T1000 (cell line): ENCODE measurements at places on chromosomes 4 and X.

DNA sequence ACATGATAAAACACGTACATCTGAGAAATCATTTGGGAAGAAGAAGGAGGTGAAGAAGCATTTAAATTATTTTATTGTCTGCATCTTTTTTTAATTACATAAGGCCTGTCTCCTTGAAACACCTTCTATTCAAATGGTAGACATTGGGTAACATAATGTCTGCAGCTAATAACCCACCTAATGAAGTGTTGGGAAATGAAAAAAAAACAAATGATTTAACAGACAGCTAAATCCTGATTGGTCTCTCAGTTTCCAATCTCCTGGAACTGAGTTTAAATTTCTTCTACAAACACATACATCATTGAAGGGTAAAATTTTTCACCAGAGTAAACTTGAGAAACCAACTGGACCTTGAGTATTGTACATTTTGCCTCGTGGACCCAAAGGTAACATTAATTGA, at the start of gene AMTN:
TSS of gene AMTN (plus strand) at position 301 of the 400 bp plus-strand sequence. CDS start 209 bp downstream, outside the sequence.
- DNase-seq = no peak

GRCh38 chr4:52979020-52979419, 116.9 kb downstream of the RASL11B start:
- DNase-seq = no peak

DNA sequence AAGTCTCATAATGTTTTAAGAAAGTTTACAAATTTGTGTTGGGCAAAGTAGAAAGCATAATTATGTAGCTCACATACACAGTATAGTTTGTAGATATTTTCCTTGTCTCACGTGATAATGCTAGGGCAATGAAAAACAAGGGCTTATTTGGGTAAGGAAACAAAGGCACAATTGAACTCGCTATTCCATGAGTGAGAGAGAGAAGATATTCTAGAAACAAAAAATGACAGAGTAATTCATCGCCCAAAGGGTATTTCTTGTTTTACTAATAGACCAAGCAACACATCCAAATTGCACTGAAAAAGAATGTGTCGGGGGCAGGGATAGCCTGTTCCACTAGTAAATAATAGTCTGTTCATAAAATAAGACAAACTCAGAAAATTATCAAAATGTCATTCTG, 3.6 kb upstream of the ASB11 start:
- no peak for DNase-seq

GRCh38 chr4:86451560-86452330, 91.9 kb upstream of the MAPK10 start:
- DNase-seq = no peak

GRCh38 chrX:154430916-154431315, 2.4 kb downstream of the ATP6AP1 start:
- DNase-seq = no peak

- DNase-seq = peak; percentile 32
Observed at GRCh38 chr4:7973545-7973981, 33.9 kb upstream of the AFAP1 start.

DNA sequence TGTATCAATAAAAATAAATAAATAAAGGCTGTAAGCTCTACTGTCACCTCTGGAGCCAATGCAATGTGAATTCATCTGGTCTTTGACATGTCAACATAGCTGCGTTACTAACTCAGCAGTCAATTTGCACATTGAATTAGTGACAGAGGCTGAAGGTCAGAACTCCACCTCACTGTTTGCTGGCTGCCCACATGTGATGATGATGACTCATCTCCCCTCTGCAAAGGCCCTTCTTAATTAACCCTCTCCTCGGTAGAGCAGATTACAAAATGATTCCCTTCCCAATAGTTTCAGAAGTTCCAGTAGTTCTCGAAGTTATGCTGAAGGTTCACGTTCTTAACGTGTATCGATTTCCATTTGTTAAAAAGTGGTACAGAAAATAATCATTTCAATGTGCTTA, 1626.0 kb upstream of the TENM3 start:
- no peak for DNase-seq

DNA sequence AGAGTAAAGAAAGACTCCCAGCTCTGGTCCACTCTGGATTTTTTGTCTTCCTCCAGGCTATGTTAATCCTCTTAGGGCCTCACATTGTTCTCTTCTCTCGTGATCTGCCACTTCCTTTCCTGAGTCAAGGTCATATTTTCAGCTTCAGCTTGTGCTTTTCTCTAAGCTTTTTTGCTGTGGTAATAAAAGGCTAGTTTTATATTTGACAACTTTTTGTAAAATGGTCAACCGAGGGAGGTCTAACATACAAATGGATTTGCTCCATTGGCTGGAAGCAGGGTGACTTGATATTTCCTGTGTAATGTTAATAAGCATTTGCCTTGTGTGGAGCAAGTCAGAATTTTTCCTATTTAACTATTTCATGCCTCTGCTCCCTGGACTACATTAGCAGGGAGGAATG, 239.7 kb downstream of the RAB28 start:
- no peak for DNase-seq

DNA sequence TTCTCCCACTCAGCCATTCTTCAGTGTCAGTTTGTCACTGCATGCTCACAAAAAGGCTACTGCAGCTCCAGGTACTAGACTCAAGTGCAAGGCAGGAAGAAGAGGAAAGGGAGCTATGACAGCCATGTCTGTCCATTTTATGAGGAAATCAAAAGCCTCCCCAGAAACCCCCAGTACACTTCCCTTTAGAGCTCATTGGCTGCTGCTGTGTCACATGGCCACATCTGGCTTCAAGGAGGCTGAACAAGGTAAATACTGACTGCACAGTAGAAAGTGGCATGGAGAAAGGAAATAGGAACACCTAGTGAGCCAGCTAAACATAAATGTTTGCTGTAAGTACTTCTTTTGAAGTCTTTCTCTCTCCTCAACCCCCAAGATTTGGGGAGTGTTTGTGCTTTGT, 67.2 kb upstream of the FRAS1 start:
- DNase-seq = no peak

DNA sequence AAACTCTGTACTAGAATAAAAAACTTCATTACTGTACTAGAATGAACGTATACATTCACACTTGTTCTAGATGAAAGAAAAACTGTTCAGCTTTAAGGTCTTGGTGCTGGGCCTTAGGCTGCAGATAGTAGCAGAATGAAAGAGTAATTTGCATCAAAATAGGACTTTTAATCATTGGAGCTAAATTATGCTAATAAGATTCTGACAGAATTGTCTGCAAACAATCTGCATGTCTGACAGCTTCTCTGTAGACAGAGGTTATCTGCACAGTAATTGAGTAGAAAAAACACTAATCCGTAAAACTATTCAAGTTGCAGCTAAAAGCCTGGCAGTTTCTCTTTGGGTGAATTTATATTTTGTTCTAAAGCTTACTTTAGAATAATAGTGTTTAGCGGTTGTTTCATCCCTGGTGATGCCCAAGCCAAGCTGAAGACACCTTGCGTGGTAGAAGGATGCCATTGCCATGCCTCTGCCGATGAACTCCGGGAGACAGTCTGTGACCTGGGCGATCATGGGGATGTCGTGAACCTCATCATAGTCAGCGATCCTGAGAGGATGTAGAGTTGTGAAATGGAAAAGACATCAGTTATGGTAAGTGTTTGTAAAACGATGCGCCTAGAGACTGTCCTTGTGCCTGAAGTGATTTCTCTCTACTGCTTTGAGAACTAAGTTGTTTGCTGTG, 25.3 kb downstream of the LRP2BP start:
- no peak for DNase-seq

DNA sequence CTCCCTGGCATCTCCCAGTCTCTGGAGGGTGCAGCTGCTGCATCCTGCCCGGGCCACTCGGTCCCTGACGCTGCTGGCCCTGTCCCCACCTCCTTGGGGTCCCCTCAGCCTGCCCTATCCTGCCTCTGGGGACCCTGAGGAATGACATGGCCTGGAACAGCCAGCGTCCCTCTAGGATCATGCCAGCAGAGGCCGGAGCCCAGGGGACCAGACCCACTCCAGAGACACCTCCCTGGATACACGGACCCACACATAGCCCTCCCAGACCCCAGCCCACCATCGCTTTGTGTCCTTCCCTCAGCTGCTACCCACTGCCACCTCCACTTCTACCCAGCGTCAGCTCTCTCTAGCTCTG, 35.5 kb downstream of the CPLX1 start:
- DNase-seq = no peak

GRCh38 chrX:131216828-131217227, 72.3 kb downstream of the IGSF1 start:
- DNase-seq = no peak

DNA sequence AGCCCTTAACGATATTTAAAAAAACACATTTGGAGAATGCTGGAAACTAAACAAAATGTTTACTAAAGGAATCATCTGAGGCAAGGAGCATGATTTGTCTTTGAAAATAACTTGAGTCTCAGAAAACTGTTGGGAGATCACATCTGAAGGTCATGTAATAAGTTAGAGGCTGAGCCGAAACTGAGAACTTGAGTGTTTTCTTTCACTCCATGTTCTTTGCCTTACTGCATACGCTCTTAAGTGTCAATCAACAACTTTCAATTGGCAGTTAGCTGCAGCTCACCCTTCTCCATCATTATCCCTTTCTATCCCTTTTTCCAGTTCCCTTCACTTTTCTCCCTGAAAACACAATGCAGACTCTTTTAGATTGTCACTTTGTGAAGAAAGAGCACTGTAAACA, 216.2 kb downstream of the ADGRA3 start:
- no peak for DNase-seq

DNA sequence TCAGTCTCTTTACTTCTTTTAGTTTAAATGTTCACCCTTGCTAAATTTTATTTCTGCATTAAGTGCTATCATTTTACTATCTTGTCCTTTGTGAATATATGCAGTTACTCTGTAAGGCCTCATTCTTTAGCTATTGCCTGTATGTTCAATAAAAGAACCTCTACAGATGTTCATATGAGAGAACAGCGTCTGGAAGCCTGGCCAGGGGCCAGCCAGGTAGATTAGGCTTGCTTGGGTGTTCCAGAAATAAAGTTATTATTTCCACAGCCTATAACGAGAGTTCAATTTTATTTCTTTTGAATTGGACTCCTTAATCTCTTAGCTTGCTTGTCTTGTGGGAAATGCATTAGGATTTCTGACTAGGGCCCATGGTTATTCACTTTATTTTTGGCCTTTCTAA, 214.5 kb downstream of the TLL1 start:
- DNase-seq = no peak

DNA sequence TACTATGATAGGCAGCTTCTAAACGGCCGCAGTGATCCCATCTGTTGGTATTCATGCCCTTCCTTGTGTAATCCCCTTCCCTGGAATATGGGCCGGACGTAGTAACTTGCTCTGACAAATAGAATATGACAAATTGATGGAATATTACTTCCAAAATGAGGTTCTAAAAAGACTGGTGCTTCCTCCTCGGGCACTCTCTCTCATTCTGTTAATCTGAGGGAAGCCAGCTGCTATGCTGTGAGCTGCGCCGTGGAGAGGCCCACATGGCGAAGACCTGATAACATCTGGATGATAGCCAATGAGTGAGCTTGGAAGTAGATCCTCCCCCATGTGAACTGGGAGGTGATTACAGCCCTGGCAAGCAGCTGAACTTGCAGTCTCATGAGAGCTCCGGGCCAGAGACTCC, 27.2 kb upstream of the SLC25A4 start:
- no peak for DNase-seq

- no peak for DNase-seq
Observed at GRCh38 chr4:56102601-56103000, 153.9 kb downstream of the CEP135 start.

GRCh38 chr4:10893395-10893794, 208.8 kb upstream of the CLNK start:
- DNase-seq = no peak

DNA sequence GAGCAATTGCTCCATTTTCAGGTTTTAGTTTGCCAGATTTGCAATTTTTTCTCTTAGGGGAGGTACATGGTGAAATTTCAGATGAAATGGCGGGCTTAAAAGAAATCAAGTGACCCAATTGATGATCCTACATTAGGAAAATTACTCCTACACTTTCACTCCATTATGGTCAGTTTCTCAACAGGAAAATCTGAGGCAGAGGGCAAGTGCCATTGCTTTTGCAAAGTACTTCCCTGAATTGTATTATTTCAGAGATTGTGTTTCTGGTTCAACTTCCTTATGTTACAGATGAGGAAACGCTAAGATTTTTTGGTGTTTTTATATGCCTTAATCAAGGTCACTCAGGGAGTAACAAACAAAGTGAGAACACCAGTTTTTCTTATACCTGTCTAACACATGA, 302.2 kb downstream of the ARAP2 start:
- DNase-seq = no peak

- DNase-seq = peak; percentile 1
Observed at GRCh38 chr4:182917182-182918043, at the start of gene DCTD. TSS of gene DCTD (minus strand) at chr4:182917386. CDS start at chr4:182915568, 1,818 bp downstream.

DNA sequence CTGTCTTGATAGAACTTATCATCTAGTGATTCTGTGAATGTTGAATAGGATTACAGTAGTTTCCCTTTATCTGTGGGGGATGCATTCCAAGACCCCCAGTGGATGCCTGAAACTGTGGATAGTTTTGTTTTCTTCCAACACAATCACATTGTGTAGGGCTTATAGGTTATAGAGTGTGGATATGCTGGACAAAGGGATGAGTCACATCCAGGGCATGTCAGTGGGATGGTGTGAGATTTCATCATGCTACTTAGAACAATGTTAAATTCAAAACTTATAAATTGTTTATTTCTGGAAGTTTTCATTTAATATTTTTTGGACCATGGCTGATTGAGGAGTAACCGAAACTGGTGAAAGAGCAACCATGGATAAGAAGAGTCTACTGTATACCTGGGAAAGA, 432.3 kb upstream of the ATOH1 start:
- DNase-seq = no peak

DNA sequence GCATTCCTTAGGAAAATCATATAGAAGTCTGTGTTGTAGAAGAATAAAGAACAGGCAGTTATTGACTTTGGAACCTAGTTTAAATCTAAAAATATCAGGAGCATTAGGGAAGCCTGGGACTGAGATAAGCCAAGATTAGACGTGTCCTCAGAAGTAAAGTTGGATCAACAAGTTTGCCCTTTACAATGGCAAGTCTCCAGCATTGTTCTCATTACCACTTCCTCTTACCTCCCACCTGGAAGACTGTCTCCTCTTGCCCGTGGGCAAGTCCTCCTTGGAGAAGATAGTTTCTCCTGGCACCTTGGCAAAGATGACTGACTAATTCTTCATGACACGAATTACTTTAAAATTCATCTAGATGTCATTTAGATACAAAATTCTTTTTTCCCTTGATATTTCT, 37.8 kb downstream of the CNKSR2 start:
- DNase-seq = no peak

- DNase-seq = no peak
Observed at GRCh38 chrX:50801135-50801534, 12.9 kb downstream of the SHROOM4 start.

- no peak for DNase-seq
Observed at GRCh38 chr4:150569384-150569987, 12.5 kb upstream of the MAB21L2 start.

- no peak for DNase-seq
Observed at GRCh38 chr4:66840178-66840577, 705.1 kb downstream of the CENPC start.

DNA sequence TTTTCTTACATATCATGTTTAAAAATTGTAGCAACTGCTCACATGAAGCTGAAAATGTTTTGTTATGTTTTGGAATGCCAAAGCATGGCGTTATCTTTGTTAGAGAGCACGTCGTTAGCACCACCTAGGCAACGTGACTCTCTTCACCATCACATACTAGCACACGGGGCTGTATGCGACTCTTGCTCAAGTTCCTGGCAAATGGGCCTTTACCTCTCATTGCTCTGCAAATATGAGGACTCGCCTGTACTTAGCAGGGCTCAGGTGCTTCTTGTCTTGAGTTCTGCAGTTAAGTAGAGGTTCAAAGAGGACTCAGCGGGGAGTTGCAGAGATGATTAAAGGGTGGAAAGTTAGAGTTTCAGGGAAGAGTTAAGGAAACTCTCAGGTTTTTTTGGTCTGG, 59.4 kb downstream of the CLCN4 start:
- DNase-seq = no peak

GRCh38 chr4:36332782-36333131, 51.3 kb downstream of the DTHD1 start:
- no peak for DNase-seq
